ENCODE measurements at places on chromosomes 16 and 17.

- no peak for DNase-seq
These were observed 37.1 kb upstream of the KCNJ12 start for GRCh38 chr17:21339011-21339410.

DNA sequence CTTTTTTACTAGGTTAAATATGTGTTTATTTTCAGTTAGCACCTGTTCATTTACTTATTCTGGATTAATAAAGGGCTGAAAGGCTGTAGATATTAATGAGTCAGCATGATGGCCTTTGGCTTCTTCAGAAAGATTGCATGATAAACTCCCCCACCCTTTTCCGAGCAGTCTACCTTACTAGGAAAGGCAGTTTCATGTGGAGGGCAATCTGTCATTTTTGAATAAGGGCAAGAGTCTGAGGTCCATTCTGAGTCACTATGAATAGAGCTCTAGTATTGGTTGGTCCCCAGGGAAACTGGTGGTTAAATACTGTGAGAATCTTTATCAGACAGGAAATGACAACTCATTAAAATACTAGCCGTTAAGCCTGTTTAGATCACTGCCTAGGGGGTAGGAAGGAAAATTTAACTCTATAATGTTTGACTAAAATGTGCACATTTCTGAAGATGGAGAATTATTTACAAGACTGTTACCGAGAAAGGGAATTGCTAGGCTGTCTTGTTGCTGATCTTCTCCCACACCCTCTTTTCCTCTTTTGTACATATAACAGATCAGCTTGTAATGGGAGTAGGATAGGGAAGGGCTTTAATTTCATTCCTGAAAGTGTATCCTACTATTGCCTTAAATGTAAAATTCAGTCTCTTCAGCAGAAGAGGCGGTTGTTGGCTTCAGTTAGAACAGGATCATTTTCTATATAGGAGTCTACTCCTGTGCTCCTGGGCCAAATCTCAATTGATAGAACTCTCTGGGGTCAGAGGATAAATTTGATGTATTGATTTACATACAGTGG lies 63.3 kb downstream of the TUBD1 start:
- DNase-seq = no peak

- DNase-seq = no peak
These were observed 4.5 kb downstream of the KIF1C start for GRCh38 chr17:5002121-5002788.

DNA sequence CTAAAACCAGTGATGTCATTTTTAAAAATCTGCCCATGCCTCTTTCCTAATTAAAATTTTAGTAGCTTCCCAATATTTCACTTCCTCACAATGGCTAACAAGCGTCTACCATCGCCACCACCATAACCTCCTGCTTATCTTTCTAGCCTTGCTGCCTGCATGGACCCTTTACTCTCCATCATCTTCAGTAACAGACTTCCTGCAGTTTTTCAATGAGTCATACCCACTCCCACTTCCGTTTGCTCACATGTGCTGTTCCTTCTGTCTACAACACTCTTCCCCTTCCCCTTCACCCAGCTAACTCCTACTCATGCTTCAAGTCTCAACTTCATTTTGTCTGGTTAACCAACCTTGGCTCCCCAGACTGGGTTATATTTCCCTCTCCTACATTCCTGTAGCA lies 12.8 kb upstream of the SKAP1 start:
- no peak for DNase-seq

DNA sequence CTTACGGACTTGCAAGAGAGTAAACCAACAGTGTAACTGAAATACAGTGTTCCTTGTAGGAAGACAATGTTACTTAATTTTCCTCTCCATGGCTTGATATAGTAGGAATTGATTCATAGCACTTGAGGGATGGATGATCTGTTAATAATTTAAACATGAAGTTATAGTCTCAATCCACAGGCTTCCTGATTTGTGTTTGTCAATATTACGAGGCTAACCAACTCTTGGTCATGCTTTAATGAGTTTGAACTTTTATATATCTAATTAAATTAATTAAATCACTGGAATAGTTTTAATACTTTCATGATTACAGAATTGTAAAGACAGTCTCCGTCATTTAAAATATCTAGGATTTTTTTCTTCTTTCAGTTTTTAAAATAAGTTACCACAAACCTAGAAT lies 112.0 kb upstream of the HAS3 start:
- no peak for DNase-seq

DNA sequence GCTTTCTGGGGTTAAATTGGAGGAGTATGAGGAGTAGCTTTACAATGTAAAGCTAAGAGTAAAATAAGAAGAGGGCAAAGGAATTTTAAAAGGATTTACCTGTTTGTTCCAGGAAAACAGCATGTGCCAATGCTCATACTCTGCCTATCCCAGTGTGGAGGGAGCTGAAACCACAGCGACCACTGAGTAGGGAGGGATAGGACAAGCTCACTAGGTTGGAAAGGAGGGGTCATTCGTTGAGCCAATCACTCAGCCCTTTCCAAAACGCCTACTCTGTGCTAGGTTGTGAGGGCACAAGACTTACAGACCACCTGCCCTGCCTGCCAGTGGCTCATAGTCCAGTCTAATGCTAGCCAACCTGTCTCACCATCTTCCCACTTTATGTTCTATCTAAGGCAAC lies 1.1 kb upstream of the DNAJC7 start:
- DNase-seq = no peak
